ENCODE measurements at places on chromosomes 5 and 9.

DNA sequence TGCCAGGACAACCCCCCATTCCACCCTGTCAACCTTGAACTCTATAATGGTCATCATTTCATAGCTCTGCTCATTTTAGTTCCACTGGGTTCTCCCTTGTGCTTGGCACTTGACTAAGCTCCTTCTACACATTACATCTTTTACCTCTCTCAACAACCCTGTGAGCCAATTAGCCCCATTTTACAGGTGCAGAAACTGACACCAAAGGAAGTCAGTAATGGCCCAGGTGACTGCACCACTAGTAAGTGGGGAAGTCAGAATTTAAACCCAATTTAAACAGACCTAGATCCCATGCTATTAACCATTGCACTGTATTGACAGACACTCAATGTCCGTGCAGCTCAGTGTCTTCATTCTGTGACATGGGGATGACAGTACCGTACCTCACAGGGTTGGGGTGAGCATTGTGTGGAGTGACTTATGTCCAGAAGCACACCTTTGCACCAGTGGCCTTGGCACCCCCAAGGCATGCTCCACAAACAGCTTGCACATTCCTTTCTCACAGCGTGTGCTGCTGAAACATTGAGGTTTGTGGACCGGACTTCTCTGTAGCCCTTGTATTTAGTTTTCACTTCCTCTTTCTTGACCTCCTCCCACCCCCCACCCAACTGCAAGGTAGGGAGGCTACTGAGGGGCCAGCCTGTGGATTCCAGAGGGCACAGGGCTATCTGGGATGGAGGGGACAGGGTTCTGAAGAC, 23.1 kb downstream of the IRF1 start:
- DNase-seq, result no peak

DNA sequence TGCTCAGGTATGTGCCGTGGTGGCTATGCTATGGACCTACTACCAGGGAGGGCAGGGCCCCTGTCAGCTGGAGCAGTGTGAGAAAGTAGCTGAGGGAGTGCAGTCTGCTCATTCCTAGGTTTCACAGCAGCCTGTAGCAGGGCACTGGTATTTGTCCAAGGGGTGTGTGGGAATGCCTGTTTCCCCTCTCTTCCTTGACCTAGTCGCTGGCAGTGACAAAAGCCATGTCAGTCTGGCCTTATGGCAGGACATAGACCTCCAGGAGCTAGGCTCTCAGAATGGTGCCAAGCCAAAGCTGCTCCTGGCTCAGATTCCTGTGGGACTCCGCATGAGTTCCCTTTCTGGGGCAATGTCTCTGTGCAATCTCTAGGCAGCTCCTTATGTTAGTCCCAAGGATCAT, 253.9 kb upstream of the TYRP1 start:
- DNase-seq, result no peak

DNA sequence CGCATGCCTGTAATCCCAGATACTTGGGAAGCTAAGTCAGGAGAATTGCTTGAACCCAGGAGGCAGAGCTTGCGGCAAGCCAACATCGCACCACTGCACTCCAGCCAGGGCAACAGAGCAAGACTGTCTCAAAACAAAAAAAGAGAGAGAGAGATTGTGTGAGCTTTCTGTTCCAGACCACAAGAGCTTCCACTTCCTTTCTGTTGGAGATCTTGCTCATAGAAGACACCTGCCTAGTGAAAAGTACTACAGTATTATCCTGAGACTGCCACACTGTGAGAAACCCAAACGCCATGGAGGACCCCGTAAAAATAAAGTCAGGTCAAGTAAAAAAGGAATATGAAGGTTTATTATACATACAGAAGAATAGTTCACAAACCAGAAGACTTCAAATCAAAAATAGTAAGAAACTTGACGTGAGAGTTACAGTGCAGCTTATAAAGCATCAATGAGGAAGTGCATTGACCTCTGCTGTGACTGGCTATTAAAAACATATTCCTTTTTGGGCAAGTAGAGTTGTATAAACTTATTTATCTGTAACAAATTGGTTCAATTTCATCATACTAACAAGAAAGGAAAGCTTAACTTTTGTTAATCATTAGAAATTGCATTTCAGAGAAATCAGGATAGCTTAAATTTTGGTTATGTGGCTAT, 4.3 kb upstream of the EMB start:
- DNase-seq, result peak; percentile 51

DNA sequence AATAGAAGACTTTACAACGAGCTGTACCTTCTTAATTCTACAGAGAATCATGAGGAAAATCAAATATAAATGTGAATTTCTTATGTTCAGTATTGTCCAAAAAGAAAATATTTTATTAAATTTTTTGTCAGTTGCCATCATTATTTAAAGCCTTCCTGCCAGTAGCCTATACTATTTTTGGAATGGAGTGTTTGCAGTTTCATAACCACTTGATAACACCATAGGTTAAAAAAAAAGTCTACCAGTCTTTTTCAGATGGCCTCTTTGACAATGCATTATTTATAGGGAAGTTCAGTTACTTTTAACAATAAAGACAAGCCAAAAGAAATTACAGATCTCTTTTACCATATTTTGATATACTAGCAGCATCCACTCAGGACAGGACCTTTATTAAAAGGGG, 80.3 kb upstream of the CCDC152 start:
- DNase-seq, result no peak

DNA sequence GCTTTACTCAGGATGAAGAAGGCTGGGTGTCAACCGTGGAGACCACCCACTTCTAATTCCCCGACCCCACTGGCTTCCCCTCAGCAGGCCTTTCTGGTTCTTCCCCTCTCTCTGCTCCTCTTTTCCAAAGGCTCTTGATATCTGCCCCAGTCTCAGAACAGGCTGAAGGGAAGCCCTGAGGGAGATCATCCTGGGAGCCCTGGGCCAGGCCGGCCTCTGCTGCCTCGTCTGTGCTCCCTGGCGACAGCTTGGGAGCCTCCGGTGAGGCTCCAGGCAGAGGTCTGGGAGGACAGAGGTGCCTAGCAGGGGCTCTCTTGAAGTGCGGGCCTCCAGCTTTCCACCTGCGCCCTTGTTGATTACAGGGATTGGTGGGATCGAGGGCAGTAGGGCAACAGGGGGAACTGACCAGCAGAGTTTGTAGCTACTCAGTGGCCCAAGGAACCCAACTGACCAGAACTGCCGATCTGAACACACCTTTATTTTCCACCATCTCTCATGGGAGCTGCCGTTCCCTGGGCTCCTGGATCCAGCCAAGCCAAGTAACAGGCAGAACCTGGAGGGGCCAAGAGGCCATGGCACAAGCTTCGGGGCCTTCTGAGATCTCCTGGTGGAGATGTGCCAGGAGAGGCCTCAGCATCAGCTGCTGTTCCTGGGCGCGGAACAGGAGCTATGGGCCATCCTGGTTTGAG, 198.5 kb downstream of the CACNA1B start:
- no peak for DNase-seq

GRCh38 chr5:118988866-118989180, 476 bp upstream of the DTWD2 start:
- DNase-seq, result no peak

DNA sequence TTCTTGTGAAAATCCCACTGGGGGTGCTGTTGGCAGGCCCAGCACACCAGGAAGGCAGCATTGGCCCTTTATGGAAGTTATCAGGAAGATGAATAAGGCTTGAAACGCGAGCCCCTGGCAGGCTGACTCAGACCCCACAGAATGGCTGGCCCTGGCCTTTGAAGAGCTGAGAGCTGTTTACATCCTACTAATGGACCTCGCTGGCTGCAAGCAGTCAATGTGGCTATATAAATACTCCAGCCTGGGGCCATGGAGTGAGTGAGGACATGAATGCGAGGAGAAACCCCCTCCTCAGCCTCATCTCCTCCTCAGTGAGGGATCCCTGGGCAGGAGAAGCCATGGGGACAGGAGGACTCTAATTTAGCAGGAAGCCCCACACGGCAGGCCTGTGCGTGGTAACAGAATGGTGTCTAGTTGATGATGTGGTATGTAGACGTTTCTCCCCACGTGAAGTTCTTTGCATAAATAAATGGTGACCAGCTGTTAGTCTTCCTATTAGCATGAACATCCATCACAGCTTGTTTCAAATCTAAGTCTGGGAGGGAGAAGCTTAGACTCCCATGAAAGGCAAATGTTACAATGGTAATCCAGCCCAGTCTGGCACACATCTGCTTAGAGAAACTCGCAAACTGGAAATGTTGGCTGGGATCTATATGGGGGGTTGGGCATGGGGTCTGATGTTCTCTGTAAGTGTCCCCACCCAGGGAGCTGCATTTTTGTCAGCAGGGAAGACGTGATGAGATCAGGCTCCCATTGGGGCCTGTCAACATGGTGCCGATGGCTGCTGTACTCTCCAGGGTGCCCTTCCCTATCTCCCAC, 175.1 kb upstream of the PITX1 start:
- DNase-seq, result no peak

- no peak for DNase-seq
These were observed 1.5 kb downstream of the TOR2A start for GRCh38 chr9:127733614-127734013.

GRCh38 chr9:132163457-132163875, 1.6 kb downstream of the NTNG2 start:
- DNase-seq, result no peak

DNA sequence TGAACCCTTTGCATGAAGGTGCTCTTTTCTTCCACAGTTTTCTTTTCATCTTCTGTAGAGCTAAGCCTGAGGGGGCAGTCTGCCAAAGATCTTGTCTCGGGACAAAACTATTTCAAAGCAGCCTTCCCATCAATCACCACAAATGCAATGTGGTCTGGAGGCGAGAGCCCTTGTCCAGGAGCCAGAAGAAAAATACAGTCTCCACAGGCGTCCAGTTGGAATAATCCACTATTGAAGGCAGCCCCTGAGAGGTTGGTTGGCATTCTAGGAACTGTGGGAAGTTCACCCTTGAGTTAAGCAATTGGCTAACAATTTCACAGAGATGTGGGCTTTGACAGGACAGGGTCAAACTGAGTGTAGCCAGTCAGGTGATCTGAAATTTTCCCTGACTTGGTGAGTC, 72.0 kb downstream of the SEMA6A start:
- no peak for DNase-seq

DNA sequence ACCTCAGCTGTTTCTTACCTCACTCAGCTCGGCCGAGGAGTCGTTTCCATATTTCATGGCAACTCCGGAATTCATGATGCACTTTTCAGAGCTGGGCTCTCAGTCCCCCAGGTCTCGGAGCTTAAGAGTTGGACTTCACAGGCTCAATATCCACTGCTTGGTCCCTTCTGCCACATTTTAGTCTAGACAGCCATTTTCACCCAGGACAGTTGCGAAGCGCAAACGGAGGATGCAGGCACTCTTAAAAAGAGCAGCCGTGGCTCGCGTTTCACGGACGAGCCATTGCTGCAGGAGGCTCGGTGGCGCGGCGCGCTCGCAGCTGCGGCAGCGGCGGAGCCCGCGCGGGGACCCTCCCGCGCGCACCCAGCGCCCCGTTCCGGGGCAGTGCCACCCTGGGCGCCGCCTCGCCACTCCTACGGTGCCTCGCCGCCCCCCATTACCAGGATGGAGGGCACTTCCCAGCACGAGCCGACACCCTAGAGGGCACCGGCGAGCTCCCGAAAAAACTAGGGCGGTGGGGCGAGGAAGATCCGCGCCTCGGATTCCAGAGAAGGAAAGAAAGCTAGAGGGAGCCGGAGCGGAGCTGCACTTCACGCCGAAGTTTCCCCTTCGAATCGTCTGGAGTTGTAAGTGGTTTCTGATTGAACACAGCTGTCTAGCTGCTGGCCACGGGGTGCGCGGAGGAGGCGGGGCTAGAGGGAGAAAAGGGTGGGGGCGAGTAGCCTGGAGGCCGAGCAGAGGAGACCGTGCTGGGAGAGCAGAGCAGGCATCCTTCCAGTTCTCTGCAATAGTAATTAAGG, 140.3 kb downstream of the TSSK1B start:
- DNase-seq, result peak; percentile 72

GRCh38 chr5:67065237-67065636, 131.4 kb downstream of the CD180 start:
- no peak for DNase-seq

DNA sequence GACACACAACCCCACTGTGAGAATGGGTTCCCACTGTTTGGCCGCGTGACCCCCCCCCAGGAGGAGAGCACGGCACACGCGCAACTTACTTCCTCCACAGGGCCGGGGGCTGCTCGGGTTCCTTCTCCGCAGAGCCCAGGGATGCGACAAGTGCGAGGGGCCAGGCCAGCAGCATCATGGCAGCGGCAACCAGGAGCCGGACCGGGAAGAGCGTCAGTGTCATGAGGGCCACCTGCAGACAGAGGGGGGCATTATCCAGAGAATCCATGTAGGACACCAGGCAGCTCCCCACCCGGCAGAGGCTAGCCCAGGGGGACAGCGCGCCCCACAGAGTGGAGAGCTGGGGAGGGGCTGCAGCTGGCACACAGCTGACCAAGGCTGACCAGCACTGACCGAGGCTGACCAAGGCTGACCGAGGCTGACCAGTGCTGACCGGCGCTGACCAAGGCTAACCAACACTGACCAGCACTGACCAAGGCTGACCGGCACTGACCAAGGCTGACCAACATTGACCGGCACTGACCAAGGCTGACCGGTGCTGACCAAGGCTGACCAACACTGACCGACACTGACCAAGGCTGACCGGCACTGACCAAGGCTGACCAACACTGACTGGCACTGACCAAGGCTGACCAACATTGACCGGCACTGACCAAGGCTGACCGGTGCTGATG, 22.3 kb downstream of the LPCAT1 start:
- no peak for DNase-seq

GRCh38 chr9:113343732-113344231, 3.7 kb upstream of the WDR31 start:
- no peak for DNase-seq

GRCh38 chr5:68534131-68534940, 318.8 kb downstream of the PIK3R1 start:
- DNase-seq, result no peak

- DNase-seq, result no peak
These were observed 45.8 kb downstream of the THOC3 start for GRCh38 chr5:175922192-175922885.

GRCh38 chr5:80117446-80117845, 82.3 kb downstream of the THBS4 start:
- DNase-seq, result no peak

GRCh38 chr5:124980163-124980941, 233.9 kb upstream of the ZNF608 start:
- DNase-seq, result no peak

GRCh38 chr9:104240890-104241289, 146.8 kb downstream of the SMC2 start:
- no peak for DNase-seq

DNA sequence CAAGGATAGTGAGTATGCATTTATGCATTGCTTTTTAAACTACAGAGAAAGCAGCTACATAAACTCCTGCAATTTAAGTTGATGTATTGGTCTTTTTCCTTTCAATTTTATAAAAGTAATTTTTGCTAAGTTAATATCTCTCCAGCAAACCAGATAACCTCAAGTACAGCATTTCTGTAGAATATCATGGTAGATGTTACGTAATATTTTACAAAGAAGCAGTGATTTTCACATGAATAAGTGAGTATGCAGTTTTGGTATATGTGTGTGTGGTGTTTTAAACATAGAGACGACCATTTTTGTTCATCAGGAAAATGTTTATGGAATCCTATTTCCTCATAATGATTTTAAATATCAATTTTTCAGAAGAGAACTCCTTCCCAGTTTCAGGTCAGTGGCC, 118.9 kb downstream of the INSYN2B start:
- DNase-seq, result no peak

- no peak for DNase-seq
These were observed 1.5 kb downstream of the GAS1 start for GRCh38 chr9:86945728-86946200.

- no peak for DNase-seq
These were observed 29.0 kb downstream of the HK3 start for GRCh38 chr5:176870110-176870591.
